Pancreas (tissue), 10 donors: ENCODE measurements at places on chromosomes 5 and 9. TPM values are rescaled to one million over a fixed set of nuclear protein-coding genes. Genes with fewer than 3 reads are reported as not detected.

NTNG2 gene
- polyA plus RNA-seq, result 1.1 TPM

ROR2 gene
- polyA plus RNA-seq, result 0.91 TPM

FOXD4 gene
- 0.38 TPM for polyA plus RNA-seq

GRCh38 chr9:132630811-132631210, 39.0 kb downstream of the DDX31 start:
- no peak for DNase-seq

- no peak for DNase-seq
Observed at GRCh38 chr5:95087816-95088317, 197.0 kb downstream of the MCTP1 start.

DNA sequence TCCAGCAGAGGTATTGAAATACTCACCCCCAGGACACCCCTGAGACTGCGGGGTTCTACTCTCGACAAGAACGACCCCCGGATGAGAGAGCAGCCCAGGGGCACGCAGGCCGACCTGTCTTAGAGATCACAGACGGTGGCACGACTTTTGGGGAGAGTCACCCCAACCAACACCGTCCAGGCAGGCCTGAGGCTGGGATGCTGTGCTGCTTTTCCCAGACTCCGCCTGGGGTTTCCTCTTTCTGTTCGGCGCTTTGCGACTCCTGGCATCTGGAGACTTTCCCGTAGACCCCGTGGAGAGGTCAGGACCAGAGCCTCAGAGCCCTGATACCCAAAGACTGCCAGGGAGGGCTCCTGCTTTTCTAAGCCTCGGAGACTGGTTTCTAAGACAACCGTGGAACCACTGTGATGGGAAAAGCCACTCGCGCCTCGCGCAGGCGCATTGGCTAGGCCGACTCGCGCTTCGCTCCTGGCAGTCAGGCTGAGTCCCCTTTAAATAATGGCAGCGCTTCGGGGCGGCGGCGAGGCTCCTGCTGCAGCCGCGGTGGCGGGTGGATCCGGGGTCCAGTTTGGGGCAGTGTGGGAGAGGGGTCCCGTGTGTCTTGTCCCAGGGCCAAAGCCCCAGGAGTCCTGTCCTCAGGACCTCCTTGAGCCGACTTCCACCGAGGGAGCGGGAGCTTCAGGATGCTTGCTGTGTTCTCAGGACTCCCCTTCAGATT, 484.0 kb downstream of the SPATA31A7 start:
- no peak for DNase-seq

- DNase-seq, result no peak
Observed at GRCh38 chr5:116456036-116456435, 118.6 kb downstream of the SEMA6A start.

GRCh38 chr9:22158927-22159346, 149.8 kb upstream of the CDKN2B start:
- peak; percentile 42 for DNase-seq

DNA sequence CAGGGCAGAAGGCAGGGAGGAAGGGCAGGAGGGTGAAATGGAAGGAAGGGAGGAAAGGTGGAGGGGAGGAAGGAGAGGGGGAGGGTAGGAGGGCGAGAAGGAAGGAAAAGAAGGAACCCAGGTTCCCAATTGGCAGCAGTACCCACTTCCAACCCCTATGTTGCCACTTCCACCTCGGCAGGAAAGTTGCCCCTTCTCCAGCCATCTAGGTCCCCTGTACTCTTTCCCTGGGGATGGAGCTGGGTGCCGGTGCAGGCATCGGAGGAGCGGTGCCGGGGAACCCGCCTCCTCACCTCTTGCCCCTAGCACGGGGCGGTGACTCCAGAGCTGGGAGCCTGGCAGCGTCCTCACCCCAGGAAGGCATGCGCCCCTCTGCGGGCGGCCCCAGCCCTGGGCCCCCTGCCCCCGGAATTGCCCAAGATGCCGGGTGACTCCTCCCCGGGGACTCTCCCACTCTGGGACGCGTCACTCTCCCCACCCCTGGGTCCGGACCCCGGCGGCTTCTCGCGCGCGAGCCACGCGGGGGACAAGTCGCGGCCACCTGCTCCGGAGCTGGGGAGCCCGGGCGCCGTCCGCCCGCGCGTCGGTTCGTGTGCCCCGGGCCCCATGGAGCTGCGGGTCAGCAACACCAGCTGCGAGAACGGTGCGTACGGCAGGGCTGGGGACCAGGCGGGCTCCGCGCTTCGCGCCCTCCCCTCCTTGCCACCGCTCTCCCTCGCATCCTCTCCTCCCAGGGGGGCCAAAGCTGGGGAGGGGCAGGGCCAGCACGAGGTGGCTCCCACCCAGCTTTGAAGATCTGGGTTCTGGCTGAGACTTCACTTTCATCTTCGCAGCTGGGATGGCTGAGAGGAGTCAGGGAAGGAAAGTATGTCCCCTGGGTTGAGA, at the start of gene NIPAL4:
Gene NIPAL4 (plus strand): TSS at position 499 of the 885 bp plus-strand sequence. CDS start 108 bp downstream, at position 607.
- no peak for DNase-seq

- no peak for DNase-seq
Observed at GRCh38 chr5:91028499-91028956, 354.6 kb downstream of the ARRDC3 start.

DNA sequence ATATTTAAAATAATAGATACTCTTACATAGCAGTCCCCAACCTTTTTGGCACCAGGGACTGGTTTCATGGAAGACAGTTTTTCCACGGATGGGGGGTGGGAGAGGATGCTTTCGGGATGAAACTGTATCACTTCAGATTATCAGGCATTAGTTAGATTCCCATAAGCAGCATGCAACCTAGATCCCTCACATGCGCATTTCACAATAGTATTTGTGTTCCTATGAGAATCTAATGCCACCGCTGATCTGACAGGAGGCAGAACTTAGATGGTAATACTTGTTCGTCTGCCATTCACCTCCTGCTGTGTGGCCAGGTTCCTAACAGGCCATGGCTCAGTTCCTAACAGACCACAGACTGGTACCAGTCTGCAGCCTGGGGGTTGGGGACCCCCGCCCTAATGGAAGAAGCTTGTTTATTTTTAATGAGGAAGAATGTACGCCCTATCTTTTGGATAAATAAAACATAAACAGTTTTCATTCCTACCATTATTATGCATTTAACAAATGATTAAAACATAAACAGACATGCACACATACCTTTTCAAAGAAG, 187.7 kb downstream of the ZSWIM6 start:
- no peak for DNase-seq

DNA sequence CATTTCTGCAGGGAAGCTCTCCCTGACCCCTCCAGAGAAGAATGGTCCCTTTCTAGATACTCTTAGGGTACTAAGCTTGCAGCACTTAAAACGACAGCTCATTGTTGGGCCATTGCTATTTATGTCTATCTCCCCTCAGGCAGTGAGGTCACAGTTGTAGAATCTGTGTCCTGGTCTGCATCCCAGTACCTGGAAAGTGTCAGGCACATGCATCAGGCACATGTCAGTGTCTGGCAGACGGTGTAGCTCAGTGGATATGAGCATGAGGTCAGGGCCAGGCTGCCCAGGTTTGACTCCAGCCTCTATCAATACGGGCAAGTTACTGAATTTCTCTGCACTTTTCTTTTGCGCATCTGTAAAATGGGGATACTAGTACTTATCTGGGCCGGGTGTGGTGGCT, 22.2 kb upstream of the EEIG1 start:
- no peak for DNase-seq

- peak; percentile 49 for DNase-seq
Observed at GRCh38 chr9:133977421-133978201, 14.5 kb downstream of the VAV2 start.
